ENCODE measurements at places on chromosomes 5 and 9.

- DNase-seq = no peak
These were observed 13.5 kb downstream of the SH3GLB2 start for GRCh38 chr9:129014608-129015007.

GRCh38 chr5:96157077-96157780, 195.6 kb upstream of the ELL2 start:
- DNase-seq = no peak

DNA sequence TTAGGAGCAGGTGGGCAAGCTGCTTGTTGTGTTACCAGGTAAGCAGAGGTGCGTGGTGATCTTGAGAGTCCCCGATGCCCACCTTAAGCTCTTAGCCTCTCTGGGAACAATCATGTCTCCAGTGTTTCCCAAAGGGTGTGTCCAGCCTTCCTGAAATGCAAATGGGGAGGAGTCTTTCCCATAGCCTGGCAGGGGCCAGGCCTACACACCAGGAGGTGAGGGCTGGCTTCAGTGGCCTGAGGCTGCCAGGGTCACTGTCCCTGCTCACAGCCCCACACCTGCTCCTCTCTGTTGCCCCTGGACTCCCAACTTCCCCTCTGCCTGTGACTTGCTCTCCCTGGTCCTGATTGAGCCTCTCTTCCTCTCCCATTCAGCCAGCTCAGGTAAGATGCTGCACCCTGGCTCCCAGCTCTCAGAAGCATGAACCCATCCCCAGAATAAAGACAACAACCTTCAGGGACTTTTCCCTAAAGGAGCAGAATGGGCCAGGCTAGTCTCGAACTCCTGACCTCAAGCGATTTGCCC, 65.7 kb upstream of the PHYKPL start:
- DNase-seq = no peak

DNA sequence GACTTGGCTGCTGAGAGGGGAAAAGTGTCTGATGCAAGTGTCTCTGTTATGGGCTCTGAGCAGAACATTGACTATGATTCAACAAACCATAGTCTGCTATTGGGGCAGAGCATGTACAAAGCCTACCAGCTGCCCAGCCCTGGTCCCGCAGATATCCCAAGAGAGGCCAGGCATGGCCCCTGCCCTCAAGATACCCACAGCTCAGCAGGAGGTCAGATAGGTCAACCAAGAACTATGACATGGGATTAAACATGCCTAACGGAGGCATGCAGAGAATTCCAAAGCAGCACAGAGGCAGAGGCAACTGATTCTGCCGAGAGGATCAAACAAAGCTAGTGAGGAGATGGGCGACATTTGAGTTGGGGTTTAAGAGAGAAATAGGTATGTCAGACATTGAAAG, 39.9 kb upstream of the CPLX2 start:
- DNase-seq = no peak

DNA sequence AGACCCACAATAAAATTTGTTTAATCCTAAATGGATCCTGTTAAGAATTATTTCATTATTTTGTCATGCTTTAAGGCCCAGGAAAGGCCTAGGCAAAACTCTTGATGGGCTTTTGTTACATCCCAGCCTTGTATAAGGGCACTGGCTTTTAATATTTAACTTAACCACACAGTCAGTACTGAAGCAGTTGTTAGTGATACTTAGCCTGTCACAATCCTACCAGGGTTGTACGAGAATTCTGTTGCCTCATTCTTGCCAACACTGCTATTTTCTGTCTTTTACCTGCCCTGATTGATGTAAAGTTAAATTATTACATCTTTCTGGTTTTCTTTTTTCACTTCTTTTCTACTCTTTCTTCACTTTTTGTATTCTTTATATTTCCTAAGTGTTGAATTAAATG, 10.9 kb downstream of the ZNF169 start:
- no peak for DNase-seq

DNA sequence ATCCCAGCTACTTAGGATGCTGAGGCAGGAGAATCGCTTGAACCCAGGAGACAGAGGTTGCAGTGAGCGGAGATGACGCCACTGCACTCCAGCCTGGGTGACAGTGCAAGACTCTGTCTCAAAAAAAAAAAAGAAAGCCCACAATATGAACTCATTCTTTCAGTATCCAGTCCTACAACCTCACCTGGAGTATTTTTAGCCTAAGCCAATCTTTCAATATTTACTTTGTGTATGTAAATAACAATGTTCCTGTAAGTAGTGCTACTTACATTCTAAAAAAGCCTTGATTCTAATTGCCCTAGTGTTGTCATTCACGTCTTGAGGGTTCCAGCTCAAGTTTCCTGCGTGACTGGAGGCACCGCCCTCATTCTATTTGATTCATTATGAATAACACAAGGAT, 62.0 kb downstream of the BHMT start:
- no peak for DNase-seq

DNA sequence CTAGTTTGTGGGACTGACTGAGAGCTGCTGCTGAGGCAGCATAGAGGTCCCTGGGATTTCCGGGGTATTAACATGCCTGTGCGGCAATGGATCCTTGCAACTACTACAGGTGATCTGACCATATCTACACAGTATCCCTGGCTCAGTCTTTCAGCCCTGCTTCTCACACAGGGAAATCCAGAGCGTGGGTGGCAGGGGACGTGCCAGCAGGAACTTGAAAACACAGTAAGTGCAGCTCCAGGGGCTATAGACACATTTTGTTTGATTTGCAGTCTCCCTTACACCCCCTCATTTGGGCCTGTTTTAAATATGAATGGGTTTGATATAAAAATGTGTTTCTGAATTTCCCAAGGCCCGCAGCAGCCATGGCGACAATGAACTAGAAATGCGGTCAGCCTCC, 209.5 kb downstream of the DCP2 start:
- DNase-seq = no peak

DNA sequence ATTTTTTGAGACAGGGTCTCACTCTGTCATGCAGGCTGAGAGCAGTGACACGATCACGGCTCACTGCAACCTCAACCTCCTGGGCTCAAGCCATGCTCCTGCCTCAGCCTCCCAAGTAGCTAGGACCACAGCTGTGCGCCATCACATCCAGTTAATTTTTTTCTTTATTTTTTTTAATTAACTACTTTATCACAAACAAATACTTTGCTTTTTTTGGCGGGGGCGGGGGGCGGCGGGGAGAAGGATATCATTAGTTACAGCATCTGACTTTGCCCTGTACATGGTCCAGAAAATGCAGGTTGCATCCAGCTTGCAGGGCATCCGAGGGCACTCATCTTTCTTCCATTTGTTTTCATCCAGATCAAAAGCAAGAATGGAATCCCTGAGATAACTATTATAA, 201.8 kb upstream of the IER5L start:
- DNase-seq = no peak

DNA sequence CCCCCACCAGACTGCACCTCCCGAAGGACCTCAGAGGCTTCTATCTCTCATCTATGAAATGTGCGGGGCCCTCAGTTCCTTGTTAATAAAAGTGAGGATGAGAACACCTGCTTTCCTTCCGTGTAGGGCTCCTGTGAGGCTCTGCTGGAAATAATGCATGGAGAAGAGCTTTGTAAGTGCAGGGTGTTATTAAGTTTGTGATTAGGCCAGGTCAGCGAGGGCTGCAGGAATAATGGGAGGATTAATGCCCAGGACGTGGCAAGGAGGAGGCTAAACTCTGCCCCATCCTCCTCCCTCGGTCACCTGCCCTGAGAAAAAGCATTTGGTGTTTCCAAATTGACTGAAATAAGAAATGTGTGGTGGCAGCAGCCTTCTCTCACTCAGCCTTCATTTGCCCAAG, 83.5 kb upstream of the HSPA9 start:
- DNase-seq = no peak

GRCh38 chr5:1174122-1174936, 27.1 kb upstream of the SLC6A19 start:
- DNase-seq = peak; percentile 26

DNA sequence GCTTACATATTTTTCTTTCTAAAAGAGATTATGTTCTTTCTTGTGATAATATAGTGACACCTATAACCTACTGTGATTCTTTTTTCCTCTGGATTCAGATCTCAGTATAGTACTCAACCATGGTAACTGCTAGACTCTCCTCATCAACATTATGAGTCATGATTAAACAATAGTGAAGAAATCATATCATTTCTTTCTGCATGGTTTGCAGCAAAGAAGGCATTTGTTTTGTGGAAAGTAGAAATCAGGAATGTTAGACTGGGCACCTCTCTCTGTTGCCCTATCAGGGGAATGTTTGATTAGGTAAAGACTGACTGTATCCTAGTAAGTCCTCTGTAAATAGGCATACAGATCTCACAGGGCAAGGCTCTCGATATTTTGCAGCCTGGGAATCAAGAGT, 25.6 kb upstream of the SMC2 start:
- no peak for DNase-seq

DNA sequence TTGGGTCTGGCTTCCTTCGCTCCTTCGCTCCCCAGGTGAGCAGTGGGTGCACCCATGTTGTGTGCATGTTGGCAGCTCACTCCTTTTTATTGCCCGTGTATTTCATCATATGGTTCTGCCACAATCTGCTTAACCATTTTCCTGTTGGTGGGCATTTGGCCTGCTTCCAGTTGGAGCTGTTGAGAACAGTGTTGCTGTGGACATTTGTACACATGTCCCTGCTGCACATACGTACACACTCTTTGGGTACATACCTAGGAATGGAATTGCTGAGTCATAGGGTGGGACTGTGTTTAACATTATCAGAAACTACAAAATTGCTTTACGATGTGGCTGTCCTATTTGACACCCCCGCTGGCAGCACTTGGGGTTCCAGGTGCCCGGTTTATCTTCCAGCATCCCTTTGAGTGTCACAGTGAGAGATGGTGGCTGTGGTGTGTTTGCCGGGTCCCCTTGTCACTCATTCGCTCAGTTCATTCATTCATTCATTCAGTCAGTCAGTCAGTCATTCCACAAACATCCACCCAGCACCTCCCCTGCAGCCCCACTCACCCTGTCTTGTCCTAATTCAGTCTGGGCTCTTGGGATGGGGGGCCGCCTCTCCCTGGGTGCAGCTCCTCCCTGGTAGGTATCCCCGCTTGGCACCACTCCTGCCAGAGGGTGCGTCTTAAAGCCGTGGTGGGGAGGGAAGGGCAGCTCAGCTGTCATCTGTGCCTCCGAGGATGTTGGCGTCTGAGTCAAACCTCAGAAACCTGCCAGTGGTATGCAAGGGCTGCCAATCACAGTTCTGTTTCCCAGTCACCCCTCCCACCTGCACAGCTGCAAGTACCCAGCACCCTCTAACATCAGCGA, 7.9 kb upstream of the FIBCD1 start:
- DNase-seq = no peak

GRCh38 chr9:127863191-127863621, 8.7 kb upstream of the ENG start:
- DNase-seq = no peak

GRCh38 chr5:172266071-172266675, 17.4 kb downstream of the UBTD2 start:
- DNase-seq = no peak

GRCh38 chr5:74640450-74640953, at the start of gene ENC1:
Gene ENC1 (minus strand): TSS chr5:74640728. CDS start chr5:74636485, 4,243 bp downstream.
- peak; percentile 62 for DNase-seq
